ENCODE measurements at places on chromosomes 5 and 9. TPM values are rescaled to one million over a fixed set of nuclear protein-coding genes. Genes with fewer than 3 reads are reported as not detected.

GRCh38 chr5:73507062-73507461 is 8.8 kb downstream of the BTF3 start:
- peak; percentile 10 for DNase-seq

GRCh38 chr9:124218438-124218982 is 39.2 kb upstream of the NEK6 start:
- DNase-seq, result peak; percentile 68

- peak; percentile 44 for DNase-seq
Observed at GRCh38 chr5:16812911-16813310, 123.2 kb downstream of the MYO10 start.

GRCh38 chr9:120442308-120442995 is 137.5 kb downstream of the CDK5RAP2 start:
- no peak for DNase-seq

FCN2 gene
- total RNA-seq, result not detected

CCL21 gene
- 22.8 TPM for total RNA-seq

ENTREP1 gene
- 7.6 TPM for total RNA-seq

CER1 gene
- not detected for total RNA-seq
